Brain microvascular endothelial cell (primary cell): ENCODE measurements at places on chromosomes 5 and 9.
A peak's percentile ranks its signal among the peaks of the same experiment; 100 is the strongest.

- DNase-seq: no peak
Observed at GRCh38 chr5:17431272-17432050, 66.6 kb upstream of the TAF11L2 start.

GRCh38 chr5:307794-308579 is 13.5 kb upstream of the AHRR start:
- DNase-seq: no peak

DNA sequence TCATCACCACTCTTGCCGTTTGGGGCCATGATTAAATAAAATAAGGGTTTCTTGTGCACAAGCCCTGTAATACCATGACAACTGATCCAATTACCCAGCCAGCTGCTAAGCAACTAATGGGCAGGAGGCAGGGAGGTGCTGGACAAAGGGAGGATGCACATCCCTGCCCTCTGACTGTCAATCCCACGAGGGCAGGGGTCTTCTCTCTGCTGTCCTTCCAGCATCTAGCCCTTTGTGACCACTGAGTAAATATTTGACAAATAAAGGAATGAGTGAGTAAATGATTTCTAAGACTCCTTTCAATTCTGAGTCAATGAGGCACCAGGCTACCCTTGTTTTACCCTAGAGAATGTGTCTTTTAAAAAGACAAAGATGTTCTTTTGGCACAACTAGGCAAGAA is 247.1 kb downstream of the SYK start:
- no peak for DNase-seq

GRCh38 chr9:86868616-86869015 is 78.7 kb downstream of the GAS1 start:
- no peak for DNase-seq

DNA sequence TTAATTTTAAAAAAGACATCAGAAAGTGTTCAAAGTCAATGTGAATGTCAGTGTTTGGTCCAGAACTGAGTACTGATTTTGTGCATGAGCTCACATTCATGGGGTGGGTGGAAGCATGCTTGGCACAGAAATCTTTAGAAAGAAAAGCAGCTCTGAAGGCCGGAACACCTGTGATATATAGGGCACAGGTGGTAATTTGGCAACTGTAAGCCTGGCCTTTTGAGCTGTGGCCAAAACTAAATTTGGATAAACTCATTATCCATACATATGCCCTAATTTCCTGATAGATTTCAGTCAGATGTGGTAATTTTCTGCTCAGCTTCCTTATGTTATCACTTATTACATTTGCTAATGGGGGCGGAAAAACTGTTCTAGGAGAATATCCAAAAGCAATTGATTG is 211.4 kb downstream of the HCN1 start:
- DNase-seq: no peak

DNA sequence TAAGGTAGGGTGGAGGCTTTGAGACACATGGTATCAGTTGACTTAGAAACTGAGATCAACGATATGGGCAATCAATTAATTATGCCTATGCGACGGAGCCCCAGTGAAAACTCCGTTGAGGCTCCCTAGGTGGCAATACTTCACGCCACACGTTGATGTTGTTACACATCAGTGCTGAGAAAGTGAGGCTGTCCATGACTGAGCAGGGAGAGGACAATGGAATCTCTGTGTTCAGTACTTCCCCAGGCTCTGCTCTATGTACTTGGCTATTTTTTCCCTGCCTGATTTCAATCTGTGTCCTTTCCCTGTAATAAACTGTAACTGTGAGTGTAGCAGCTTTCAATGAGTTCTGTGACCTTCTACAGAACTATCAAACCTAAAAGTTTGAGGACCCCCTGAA is 211.7 kb downstream of the SNCAIP start:
- no peak for DNase-seq

DNA sequence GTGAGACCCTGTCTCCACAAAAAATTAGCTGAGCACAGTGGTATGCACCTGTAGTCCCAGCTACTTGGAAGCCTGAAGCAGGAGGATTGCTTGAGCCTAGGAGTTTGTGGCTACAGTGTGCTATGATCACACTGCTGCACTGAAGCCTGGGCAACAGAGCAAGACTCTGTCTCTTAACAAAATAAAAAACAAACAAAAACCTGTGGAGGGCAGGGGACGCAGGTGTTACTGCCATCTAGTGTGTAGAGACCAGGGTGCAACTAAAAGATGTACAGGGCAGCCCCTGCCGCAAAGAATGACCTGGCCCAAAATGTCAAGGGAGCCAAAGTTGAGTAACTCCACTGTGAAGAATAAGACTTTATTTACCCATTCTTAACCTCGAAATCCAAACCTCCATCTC is 27.1 kb downstream of the ASPN start:
- DNase-seq: no peak

GRCh38 chr5:149411738-149412519 is 32.8 kb upstream of the IL17B start:
- no peak for DNase-seq

DNA sequence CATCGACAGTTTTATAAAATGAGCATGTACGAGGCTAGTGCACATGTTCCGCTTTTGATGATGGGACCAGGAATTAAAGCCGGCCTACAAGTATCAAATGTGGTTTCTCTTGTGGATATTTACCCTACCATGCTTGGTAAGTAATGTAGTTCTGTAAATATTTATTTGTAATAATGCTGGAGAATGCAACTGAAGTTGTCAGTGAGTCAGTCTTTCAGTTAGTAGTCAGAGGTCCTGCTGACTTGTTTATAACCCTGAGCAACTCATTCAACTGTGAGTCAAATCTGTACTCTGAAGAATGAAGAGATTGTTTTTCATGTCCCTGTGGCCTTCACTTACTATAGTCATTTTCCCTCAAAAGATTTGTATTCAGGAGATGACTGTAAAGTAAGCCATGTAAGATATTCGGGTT is 28.4 kb upstream of the GPR150 start:
- peak; percentile 84 for DNase-seq

- no peak for DNase-seq
Observed at GRCh38 chr9:98930792-98931191, 12.9 kb upstream of the COL15A1 start.

- DNase-seq: peak; percentile 9
Observed at GRCh38 chr5:131193106-131193505, 22.4 kb downstream of the LYRM7 start.

GRCh38 chr9:96168882-96169281 is 133.1 kb downstream of the HSD17B3 start:
- no peak for DNase-seq

DNA sequence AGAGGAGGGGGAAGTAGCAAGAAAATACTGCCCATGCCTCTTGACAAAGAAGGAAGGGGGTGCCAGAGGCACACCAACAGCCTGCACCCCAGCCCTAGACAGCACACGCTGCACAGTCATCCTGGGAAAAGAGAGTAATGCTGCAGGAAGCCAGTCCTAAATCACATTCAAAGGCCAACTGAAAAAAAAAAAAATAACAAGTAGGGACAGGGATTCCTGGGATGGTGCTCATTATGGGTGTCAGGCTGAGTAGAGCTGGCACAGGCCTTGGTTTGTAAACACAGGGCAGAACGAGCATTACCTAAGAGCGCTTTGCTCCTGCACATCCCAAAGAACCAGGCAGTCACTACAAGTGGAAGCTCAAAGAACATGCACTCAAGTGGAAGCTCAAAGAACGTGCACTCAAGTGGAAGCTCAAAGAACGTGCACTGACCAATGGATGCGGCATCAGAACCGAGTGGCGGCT is 7.8 kb downstream of the RAPGEF1 start:
- no peak for DNase-seq

GRCh38 chr5:55620766-55621160 is 86.0 kb upstream of the PLPP1 start:
- DNase-seq: no peak

GRCh38 chr5:1011226-1011631 is 2.6 kb downstream of the NKD2 start:
- DNase-seq: no peak

- peak; percentile 87 for DNase-seq
Observed at GRCh38 chr5:172412724-172413286, 41.5 kb downstream of the SH3PXD2B start.

- DNase-seq: no peak
Observed at GRCh38 chr5:57683036-57683630, 200.5 kb upstream of the ACTBL2 start.

- no peak for DNase-seq
Observed at GRCh38 chr9:101487443-101487840, 46.2 kb upstream of the RNF20 start.

DNA sequence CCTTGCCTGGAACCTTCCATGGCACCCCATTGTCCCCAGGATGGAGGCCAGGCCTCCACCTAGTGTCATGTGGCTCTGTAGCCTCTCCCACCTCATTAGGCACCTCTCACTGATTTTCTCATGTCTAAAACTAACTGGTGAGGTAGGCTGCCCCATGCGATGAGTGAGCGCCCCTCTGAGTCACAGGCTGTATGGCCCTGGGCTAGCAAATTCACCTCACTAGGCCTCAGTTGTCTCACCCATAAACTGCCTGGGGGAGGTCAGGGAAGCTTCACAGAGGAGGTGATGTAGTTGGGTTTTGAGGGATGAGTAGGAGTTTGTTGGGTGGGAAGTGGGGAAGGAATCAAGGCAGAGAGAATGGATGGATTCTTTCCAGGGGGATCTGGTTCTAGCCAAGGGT is 8.8 kb downstream of the RXRA start:
- no peak for DNase-seq

DNA sequence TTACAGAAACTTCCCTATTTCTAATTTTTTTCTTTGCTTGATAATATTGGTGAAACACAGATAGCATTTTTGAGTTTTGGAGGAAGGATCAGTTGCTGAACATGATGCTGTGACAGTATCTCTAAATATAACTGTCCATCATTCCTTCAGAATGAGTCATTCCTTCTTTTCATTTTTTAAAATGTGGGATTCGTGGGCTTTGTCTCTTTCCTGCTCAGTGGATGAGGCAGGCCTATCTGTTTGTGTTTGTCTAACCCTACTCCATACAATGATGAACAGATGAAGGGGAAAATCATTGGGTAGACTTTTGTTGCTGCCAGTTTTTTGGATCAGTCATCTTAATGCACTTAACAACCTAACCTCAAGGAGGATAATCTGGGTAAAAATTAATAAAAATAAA is 15.7 kb upstream of the OR13C8 start:
- DNase-seq: peak; percentile 51

GRCh38 chr5:40046792-40047191 is 622.0 kb upstream of the DAB2 start:
- DNase-seq: peak; percentile 70

DNA sequence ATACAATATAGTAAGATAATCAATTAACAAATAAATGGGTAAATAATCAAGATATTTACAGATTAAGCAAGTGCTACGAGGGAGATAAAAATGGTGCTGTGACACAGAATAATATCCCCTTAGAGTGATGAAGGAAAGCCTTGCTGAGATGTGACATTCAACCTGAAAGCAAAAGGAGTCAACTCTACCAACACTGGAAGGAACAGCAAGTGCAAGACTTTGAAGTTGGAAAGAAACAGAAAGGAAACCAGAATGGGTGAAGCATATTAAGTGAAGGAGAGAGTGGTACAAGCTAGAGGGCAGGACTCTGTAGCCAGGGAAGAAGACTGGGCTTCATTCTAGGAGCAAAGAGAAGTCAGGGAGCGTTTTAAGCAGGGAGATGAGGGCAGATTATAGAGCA is 12.2 kb upstream of the MEGF9 start:
- DNase-seq: no peak

- DNase-seq: no peak
Observed at GRCh38 chr5:15560421-15560820, 60.4 kb downstream of the FBXL7 start.

GRCh38 chr9:27787891-27788290 is 214.6 kb upstream of the C9orf72 start:
- peak; percentile 31 for DNase-seq

DNA sequence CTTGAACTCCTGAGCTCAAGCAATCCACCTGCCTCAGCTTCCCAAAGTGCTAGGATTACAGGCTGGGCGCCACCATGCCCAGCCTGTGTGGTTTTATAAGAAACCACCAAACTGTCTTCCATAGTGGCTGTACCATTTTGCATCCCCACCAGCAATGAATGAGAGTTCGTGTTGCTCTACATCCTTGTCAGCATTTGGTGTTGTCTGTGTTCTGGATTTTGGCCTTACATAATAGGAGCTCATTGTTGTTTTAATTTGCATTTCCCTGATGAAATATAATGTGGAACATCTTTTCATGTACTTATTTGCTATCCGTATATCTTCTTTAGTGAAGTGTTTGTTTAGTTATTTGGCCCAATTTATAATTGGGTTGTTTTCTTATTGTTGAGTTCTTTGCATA is 29.8 kb downstream of the PHF2 start:
- no peak for DNase-seq

DNA sequence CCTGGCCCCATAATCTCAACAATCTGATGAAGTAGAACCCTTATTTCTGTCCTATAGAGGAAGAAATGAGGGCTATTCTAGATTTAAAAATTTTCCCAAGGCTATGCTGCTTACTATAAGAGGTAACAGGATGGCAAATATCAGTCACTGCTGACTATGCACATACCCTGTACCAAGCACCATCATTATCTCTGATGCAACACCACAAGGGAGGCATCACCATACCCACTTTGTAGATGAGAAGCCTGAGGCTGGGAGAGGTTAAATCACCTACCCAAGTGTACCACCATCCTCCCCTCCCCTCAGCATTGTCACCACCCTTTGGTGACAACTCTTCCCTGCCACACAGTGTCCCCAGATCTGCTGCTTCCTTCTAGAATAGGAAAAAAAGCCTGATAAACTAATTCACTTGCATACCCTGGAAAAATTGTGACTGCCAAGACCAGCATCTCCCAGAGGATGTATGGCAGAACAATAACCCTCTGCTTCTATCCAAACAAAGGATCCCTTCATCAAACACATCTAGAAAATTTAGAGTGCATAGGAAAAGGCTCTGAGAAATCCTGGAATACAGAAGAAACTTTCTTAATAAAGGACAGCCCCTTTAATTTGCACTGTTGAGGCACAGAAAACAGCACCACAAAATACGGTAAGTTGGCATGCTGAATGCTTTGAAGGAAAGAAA is 48.3 kb downstream of the PRRC1 start:
- DNase-seq: no peak

DNA sequence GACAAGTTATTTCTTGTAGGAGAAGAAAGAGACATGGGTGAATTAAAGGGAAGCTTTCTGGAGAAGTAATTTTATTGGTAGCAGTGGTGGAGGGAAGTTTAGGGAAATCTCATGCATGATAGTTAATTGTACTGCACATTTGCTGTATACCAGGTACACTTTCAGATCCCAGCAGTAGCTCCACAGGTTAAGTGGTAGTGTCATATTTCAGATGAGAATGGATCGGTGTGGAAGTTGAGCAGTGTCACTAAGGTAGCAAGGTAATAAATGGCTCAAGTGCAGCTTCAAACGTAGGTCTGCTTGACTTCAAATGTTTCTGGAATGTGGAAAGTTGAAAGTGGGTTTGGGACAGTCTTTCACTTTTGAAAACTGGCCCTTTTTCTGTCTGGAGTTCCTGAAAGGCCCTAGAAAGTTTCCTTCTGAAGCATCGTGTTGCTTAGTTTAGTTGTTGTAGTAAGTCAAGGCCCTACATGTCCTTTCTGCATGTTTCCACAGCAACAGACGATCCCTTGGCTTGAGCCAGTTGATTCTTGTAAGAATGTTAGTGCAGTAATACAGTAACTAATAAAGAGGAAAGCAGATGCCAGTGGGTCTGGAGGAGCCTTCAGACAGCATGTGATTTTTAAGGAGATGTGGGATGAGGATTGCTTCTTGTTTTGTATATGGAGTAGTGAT is 3.7 kb downstream of the CLTA start:
- no peak for DNase-seq
